ENCODE measurements at places on chromosomes 13 and 19.

DNA sequence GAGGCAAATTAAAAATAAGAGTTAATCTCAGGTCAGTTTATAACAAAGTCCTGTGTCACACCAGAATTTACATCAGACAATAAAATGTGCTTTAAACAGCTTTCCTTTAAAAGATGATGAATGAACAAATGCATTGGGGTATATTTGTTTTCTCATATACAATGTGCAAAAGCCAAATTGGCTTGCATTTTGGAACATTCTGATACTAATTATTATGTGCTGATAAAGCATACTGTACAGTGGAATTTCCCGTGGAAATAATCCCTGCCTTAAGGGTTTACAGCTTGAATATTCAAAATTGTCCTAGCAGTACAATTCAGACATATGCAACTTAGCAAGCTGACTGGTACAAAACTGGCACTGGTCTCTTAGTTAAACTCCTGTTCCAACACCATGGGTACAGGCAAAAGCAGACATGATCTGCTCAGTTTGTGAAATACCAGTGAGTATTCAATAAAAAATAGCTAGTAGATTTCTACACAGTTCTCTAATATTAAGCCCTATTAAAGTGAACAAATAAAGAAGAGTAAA is 373.4 kb downstream of the SLITRK1 start:
- no peak for DNase-seq

DNA sequence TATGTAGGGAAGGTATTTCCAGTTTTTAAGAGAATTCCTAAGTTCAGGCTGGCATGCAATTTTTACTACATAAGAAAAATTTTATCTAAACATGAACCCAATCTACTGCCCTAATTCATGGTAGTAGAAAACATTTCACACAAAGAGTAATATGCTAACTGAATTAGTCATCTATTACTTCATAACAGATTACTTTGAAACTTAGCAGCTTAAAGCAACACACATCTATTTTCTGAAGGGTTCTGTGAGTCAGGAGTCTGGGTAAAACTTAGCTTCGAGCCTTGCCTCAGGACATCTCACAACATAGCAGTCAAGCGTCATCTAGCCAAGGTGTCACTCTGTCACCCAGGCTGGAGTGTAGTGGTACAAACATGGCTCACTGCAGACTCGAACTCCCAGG is 537.5 kb downstream of the DCT start:
- DNase-seq = no peak

GRCh38 chr19:46610413-46610775 is 9.3 kb downstream of the CALM3 start:
- DNase-seq = no peak

GRCh38 chr19:49684251-49684982 is 5.0 kb upstream of the ADM5 start:
- peak; percentile 47 for DNase-seq

GRCh38 chr19:788983-789700 is 8.1 kb upstream of the PTBP1 start:
- DNase-seq = peak; percentile 84

- DNase-seq = no peak
These were observed 53.4 kb downstream of the KCNC3 start for GRCh38 chr19:50275577-50276368.

GRCh38 chr19:3986260-3987041 is 1.2 kb upstream of the EEF2 start:
- peak; percentile 84 for DNase-seq

GRCh38 chr13:45792827-45793303 is 58.7 kb downstream of the SIAH3 start:
- DNase-seq = no peak

DNA sequence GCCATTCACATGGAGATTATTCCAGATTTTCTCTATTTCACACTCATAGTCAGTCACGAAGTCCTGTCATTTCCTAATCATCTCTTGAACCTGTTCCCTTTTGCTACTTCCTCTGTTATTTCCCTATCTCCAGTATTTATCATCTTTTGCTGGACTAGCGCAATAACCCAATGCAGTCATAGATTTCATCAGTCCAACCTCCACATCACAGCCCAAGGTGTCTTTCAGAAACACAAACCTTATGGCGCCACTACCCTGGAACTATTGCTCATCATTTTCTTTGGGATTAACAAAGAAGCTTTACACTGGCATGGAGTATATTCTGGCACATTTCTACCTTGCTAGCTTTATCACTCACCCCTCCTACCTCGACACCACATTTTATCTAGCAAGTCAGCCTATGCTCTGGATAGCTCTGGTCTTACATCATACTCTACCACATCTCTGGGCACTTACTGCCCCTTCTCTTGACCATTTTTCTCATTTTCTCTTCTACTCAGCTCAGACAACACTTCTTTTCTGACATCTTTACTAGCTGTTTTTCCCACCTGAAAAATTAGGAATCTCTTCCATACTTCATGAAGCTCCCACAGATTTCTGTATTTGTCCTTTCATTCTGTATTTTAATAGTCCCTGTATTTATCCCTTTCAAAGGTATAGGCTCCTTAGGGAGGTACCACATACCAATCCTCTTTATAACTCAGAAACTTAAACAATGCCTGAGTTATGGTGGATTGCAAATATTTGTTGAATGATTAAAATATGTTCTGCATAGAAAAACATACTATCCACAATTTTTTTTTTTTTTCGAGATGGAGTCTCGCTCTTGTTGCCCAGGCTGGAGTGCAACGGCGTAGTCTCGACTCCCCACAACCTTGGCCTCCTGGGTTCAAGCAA is 534.7 kb downstream of the KLF12 start:
- DNase-seq = no peak

- no peak for DNase-seq
These were observed 16.4 kb upstream of the KCNN1 start for GRCh38 chr19:17950310-17951156.

- DNase-seq = peak; percentile 62
These were observed at the start of gene SYT3 for GRCh38 chr19:50639121-50640112. TSS of gene SYT3 (minus strand) at chr19:50639881. CDS start at chr19:50637411, 2,470 bp downstream.

DNA sequence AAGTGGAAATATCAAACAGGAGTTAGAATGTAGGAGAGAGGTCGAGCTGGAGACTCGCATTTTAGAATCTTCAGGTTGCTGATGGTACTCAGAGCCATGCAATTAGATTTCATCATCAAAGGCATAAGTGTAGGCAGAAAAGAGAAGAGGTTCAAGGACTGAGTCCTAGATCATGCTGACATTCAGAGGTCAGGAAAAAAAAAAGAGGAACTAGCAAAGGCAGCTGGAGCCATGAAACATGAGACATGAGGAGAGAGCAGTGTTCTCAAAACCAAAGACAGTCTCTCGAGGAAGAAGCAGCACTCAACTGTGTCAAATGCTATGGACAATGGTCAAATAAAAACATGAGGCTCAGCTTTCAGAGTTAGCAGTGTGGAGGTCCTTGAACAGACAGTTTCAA is 12.4 kb upstream of the TPP2 start:
- no peak for DNase-seq

GRCh38 chr19:46125447-46125846 is 959 bp upstream of the IGFL3 start:
- DNase-seq = no peak

DNA sequence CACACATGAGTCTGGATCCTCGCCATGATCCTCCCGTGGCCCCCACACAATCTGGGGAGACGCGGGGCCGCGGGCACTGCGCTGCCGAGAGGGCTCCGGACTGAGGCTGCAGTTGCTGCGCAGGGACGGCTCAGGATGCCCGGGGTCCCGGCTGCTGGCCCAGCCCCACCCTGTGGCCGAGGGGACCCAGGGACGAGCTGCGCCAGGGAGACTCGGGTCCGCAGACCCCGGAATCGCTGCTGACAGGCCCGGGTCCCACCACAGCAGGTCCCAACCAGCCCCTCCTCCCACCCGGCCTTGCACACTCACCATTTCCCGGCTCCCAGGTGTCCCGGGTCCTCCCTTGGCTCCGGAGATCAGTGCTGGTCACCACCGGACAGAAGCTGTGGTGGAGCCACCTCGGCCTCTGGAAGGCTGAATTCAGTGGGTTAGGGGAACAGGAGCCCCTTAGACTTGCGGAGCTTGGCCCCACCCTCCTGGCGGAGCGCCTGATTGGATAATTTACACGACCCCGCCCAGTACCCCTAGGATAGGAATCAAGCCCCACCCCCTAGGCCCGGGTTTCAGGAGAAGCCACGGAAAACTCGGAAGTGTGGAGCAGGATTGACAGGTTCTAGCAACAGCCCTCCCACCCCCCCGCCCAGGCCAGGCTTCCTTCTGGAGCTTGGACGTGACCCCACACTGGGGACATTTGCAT is 57.4 kb downstream of the ZNF44 start:
- DNase-seq = no peak

DNA sequence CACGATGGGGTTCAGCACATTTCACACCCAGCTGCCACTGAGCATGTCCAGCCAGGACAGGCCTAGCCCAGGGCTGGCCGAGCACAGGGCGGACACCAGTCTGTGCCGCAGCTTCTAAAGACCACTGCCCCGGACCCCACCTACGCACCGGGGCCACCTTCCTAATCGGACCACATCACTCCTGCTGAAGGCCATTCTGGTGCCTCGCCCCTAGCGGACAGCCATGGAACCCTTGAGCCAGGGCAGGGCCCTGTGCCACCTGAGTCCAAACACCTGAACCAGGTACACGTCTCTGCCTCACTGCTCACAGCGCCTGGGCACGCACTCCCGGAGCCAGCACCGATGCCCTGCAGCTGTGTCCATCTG is 8.4 kb upstream of the C13orf46 start:
- DNase-seq = no peak

- DNase-seq = no peak
These were observed 1532.3 kb downstream of the PCDH9 start for GRCh38 chr13:65697843-65698242.

GRCh38 chr13:20102525-20103180 is 58.2 kb downstream of the GJA3 start:
- no peak for DNase-seq

DNA sequence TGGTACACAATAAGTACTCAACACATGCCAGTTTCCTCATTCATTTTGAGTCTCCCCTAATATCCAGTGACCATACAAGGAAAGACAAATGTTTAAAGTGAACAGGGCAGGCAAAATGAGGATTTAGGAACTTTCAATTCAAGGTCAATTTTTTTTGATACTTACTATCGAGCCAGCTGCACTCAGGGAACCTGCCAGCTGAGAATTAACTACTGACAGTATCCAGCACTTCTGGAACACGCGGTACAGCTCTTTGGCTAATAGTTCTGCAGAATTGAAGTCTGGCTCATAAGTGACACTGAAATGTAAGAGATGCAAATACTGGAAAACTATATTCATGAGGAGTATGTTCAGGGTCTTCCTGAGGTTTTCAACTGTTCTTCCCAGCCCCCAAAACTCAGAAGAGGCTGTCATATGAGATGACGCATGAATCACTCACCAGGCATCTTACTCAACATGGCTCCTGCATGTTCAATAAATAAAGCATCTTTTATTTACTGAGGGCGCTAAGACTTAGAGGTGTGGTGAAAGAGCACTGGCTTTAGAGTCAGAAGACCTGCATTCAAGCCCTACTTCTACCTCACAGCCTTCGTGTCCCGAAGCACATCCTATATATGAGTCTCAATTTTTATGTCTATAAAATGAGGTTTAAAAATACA is 25.6 kb downstream of the RUBCNL start:
- DNase-seq = no peak

- peak; percentile 47 for DNase-seq
These were observed 491.8 kb downstream of the DIAPH3 start for GRCh38 chr13:59671881-59672280.

- no peak for DNase-seq
These were observed 431.2 kb downstream of the FOXO1 start for GRCh38 chr13:40235160-40235796.

DNA sequence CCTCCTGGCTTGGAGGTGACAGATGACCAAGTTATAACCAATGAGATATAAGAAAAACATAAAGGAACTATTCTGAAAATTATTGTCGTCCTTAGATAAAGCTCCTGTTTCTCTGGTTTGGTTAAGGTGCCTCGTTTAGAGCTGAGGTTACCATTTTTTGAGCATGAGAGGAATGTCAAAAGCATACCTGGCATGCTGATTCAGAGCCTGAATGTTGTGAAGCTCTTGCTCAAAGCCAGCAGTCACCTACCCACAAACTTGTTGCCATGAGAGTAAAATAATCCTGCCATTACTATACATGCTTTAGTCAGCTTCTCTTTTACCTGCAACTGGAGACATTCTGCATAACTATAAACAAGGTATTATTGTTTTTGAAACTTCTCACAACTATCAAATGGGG is 1116.2 kb downstream of the DIAPH3 start:
- DNase-seq = no peak

GRCh38 chr19:30419568-30420180 is 47.5 kb downstream of the ZNF536 start:
- DNase-seq = no peak

DNA sequence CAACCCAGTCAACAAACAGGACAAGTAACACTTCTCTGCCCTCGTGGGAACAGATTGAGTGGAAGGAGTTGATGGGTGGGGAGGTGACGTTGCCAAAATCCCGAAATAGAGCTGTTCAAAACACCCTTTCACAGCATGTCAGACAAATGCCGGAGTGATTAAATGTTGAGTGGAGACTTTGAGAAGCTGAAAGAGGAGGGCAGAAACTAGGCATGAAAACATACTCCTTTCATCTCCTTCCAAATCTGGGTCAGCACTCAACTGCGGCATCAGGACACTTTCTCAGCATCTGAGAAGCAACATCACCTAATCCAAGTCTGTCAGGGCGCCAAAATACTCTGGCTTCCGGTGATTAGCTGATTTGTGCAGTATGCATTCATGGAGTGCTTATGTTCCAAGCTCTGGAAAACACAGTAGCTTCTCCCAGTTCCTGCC is 51.5 kb upstream of the MRI1 start:
- no peak for DNase-seq

GRCh38 chr19:58196901-58197616 is 14.2 kb downstream of the ZNF274 start:
- peak; percentile 33 for DNase-seq

GRCh38 chr19:33472226-33472625 is 49.4 kb downstream of the PEPD start:
- no peak for DNase-seq

DNA sequence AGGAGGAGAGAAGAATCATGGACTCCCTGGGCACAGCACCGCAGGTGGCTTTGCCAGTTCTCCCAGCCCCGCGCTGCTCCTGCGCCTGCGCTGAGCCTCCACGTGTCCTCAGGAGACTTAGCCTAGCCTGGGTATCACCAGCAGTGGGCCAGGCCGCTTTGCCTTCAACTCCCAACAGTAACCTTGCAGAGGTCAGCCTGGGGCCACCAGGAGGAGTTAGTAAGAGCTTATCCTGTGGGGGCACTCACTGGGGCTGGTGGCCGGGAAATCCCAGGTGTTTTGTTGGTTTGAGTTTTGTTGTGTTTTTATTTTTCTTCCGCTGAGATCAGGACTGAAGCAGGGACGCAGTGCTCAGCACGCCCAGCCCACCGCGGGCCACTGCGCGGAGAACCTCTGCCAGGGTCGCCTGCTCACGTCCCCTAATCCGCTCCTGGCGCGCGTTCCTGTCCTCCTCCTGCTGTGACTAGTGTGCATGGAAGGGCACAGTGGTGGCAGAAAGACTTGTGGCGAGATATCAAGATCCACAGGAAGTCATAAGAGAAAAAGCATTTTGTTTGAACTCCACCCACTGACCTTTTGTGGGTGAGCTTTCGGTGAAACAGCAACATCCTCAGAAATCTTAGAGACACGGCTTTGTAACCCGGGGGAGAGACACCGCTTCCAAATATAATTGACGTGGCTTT is 207.4 kb upstream of the RFC3 start:
- DNase-seq = peak; percentile 79

All from dermis blood vessel endothelial cell (primary cell).